Myocyte (in vitro differentiated cells): ENCODE measurements at places on chromosomes 12 and 14. TPM values are rescaled to one million over a fixed set of nuclear protein-coding genes. Genes with fewer than 3 reads are reported as not detected.
A peak's percentile ranks its signal among the peaks of the same experiment; 100 is the strongest.

- DNase-seq = no peak
Observed at GRCh38 chr14:94278731-94279130, 14.3 kb downstream of the SERPINA10 start.

GRCh38 chr12:19962192-19962591, 406.1 kb upstream of the PDE3A start:
- no peak for DNase-seq

DNA sequence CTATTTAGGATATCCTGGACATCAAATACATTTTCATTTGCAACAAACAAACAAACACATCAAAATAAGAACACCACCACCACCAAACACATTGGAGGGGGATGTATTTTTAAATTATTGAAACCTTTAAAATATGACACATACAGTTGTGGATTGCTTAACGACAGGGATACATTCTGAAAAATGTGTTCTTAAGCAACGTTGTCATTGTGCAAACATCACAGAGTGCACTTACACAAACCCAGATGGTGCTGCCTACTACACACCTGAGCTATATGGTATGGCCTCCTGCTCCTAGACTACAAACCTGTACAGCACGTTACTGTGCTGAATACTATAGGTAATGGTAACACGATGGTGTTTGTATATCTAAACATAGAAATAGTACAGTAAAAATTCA, 19.4 kb downstream of the PYGL start:
- no peak for DNase-seq

GRCh38 chr14:72525087-72525915, 368.6 kb downstream of the DPF3 start:
- peak; percentile 78 for DNase-seq

DNA sequence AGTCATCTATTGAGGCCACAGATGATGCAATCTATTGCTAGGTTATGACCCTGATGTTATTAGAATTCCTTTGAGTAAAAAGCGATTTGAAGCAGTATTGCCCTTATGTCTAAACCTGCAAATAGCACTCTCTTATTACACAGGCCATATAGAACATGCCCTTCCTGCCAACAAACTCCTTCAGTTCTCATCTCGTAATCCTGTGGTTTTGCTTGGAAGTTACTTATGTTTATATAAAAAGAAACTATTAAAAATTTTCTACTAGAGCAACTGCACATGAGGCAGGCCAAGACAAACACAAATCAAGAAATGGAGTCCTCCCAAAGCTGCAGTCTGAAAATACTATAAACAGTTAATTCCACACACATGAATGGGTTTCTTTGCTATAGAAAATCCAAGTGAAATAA, 1200.2 kb downstream of the LRFN5 start:
- no peak for DNase-seq

DNA sequence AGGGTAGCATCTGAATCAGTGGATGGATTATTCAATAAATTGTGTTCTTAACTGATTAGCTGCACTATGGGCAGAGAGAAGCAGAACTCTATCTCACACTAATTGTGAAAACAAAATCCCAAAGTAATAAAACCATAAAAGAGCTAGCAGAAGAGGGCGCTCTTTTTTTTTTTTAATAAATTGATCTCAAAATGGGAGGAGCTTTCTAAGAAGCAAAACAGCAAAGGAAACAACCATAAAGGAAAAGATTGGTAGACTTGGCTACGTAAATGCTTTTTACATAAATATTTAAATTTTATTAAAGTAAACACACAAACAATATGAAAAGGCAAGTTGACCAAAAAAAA, 1.5 kb upstream of the TM7SF3 start:
- peak; percentile 42 for DNase-seq

GRCh38 chr12:109476807-109477184, 304 bp downstream of the KCTD10 start:
- DNase-seq = no peak

GRCh38 chr12:84128117-84128991, 784.2 kb downstream of the SLC6A15 start:
- no peak for DNase-seq

- no peak for DNase-seq
Observed at GRCh38 chr14:29390081-29390832, 537.4 kb downstream of the PRKD1 start.

GRCh38 chr14:56996721-56997399, 186.6 kb upstream of the OTX2 start:
- DNase-seq = no peak

PLXNC1 gene
- total RNA-seq = 0.37 and 1.2 TPM in 2 replicates

SIX6 gene
- 0.08 TPM in 1 of 2 replicates, not detected in the other for total RNA-seq

CRACR2A gene
- total RNA-seq = 2.5 and 3.0 TPM in 2 replicates

OTUB2 gene
- total RNA-seq = 0.48 and 1.1 TPM in 2 replicates

CLEC2D gene
- total RNA-seq = 4.2 and 6.6 TPM in 2 replicates
